ENCODE measurements at places on chromosomes 2 and 18. TPM values are rescaled to one million over a fixed set of nuclear protein-coding genes. Genes with fewer than 3 reads are reported as not detected.

Gene ARHGAP25
- 2.6 TPM for total RNA-seq

DNA sequence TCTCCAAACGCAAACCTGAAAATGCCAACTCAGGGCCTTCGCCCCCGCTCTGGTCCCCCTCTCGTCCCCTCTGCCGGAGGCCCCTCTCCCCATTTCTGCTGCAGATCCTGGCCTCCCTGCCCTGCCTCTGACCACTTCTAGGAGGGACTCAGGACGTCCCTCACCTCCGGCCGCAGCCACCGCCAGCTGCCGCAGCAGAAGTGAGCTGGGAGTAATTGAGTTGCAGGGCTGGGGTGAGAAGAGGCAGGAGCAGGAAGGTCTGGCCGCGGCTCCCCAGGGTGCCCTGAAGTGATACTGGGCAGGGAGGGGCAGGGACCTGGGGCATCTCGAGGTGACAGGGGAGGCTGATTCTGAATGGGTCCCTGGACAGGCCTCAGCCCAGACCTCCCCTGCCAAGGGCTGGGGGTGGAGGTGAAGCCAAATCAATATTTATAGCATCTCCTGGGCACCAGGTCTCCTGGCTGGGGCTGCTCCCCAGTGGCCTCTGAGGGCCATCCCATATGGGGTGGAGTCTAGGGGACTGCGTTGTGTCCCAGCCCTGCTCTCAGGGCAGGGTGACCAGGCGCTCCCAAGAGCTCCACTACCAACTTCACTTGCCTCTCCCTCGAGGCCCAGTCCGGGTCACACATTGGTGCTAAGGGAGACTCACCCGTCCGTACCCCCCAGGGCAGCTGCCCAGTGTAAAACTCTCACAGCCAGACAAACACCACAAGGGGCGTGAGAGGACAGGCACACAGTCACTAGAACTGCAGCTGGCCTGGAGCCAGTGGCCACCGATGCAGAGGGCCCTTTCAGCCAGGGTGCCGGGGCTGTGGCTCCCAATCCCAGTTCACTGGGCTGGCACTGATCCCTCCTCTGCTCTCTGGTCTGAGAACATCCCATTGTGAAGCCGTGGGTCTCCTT lies 33.0 kb downstream of the KCNIP3 start:
- no peak overlapping the region for H3K27ac ChIP-seq
- no peaks in the 10 kb centered on the region for H3K27me3 ChIP-seq
- H3K36me3 ChIP-seq, result no peaks in the 10 kb centered on the region
- no peaks in the 10 kb centered on the region for H3K4me1 ChIP-seq
- no peak overlapping the region for H3K4me3 ChIP-seq
- no peak for DNase-seq

DNA sequence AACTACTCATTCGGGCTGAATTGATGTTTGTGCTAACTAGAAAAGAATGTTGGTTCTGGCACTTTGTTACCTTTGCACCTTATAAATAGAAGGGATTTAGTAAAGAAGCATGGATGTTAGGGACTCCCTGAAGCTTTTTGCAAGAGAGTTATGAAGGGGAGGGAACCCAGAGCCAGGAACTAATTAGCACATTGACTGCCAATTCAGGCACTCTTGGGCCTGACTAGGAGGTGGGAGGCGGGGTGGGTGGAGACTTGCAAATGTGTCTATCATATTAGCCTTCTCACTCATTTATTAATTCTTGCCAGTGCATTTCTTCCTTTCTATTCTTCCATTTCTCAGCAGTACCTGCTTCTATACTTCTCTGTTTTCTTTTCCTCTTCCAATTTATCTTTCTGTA lies 1022.4 kb downstream of the TMEM182 start:
- H3K4me1 ChIP-seq, result peaks cover 2% of the 10 kb centered on the region
- no peak for DNase-seq
- no peaks in the 10 kb centered on the region for H3K36me3 ChIP-seq
- no peak overlapping the region for H3K4me3 ChIP-seq
- no peaks in the 10 kb centered on the region for H3K27me3 ChIP-seq
- no peak overlapping the region for H3K27ac ChIP-seq

DNA sequence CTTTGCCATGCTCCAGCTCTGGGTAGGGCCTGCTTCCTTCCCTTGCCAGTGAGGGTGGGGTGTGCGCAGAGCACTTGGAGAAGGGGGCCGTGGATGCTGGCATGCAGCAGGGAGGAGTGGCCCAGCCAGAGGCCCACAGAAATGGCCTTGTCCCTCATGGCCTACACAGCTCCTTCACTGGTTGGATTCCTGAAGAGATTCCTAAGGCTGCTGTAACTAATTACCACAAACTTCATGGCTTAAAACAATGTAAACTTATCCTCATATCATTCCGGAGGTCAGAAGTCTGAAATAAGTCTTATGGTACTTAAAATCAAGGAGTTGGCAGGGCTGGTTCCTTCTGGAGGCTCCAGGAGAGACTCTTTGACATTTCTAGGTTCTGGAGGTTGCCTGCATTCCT lies 195.2 kb downstream of the GLI2 start:
- no peak overlapping the region for H3K4me3 ChIP-seq
- no peaks in the 10 kb centered on the region for H3K4me1 ChIP-seq
- no peak for DNase-seq
- H3K27ac ChIP-seq, result no peak overlapping the region
- no peaks in the 10 kb centered on the region for H3K27me3 ChIP-seq
- no peaks in the 10 kb centered on the region for H3K36me3 ChIP-seq

DNA sequence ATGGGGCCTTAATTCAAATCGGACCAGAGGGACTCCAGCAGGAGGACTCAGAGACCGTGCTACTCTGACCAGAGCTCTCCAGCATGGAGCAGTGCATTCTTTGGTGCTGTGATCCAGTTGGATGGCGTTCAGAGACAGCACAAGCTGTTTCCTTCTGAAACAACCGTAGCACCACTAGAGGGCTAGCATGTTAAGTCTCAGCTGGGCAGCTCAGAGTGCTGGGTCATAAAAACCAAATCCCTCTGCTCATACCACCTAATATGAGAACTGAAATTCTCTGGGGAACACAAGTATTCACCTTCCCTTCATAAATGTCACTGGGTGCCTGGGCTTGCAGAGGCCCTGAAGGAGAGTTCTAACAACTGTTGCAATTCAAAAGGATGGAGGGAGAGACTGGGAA lies 97.7 kb upstream of the TFCP2L1 start:
- no peaks in the 10 kb centered on the region for H3K27me3 ChIP-seq
- peaks cover 58% of the 10 kb centered on the region for H3K36me3 ChIP-seq
- H3K4me3 ChIP-seq, result no peak overlapping the region
- no peak overlapping the region for H3K27ac ChIP-seq

DNA sequence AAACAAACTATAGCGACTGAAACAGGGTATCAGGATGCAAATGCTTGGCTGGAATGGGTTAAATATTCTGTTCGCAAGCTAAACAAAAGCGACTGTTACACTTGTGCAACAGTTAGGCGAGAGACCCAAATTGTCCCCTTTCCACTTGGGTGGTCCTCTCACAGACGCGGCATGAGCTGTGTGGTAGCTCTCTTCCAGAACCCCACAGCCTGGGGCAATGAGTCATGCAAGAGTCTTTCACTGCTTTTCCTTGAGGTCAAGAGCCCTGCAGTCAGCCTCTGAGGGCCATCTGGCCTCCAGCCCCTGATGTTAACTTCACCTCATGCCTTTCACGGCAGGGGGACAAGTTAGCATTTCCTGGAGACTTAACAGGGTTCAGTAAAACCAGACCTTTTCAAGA lies 25.7 kb downstream of the SULT1C4 start:
- no peaks in the 10 kb centered on the region for H3K4me1 ChIP-seq
- no peaks in the 10 kb centered on the region for H3K36me3 ChIP-seq
- DNase-seq, result no peak
- no peak overlapping the region for H3K4me3 ChIP-seq
- H3K27me3 ChIP-seq, result no peaks in the 10 kb centered on the region

GRCh38 chr2:142937347-142937746 lies 59.9 kb downstream of the KYNU start:
- DNase-seq, result no peak
- H3K36me3 ChIP-seq, result no peaks in the 10 kb centered on the region
- H3K4me3 ChIP-seq, result no peak overlapping the region
- H3K27ac ChIP-seq, result no peak overlapping the region
- no peaks in the 10 kb centered on the region for H3K27me3 ChIP-seq

- DNase-seq, result no peak
- no peaks in the 10 kb centered on the region for H3K27me3 ChIP-seq
- H3K4me3 ChIP-seq, result no peak overlapping the region
Measured at GRCh38 chr2:38690499-38691420, 24.8 kb downstream of the GALM start.

- no peaks in the 10 kb centered on the region for H3K27me3 ChIP-seq
- peaks cover 29% of the 10 kb centered on the region for H3K4me1 ChIP-seq
- no peak overlapping the region for H3K27ac ChIP-seq
- no peaks in the 10 kb centered on the region for H3K36me3 ChIP-seq
- H3K4me3 ChIP-seq, result no peak overlapping the region
Measured at GRCh38 chr2:39497082-39497801, 60.2 kb upstream of the MAP4K3 start.

DNA sequence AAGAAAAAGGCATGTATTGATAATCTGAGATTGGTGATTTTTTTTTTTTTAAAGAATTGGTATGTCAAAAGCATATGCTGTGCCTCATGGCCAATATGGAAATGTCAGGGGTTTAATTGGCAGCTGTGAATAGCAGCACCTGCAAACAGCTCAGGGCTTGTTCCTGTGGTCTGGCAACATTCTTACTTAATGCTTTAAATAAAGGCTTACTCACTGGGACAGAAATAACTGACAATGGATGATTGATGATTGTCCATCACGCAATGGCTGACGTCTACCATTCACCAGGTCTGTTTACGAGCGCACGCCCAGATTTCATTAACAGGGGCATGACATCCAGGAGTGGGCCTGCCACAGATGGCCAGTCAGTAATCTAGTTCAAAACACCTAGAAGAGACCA lies 66.7 kb downstream of the ETAA1 start:
- H3K27me3 ChIP-seq, result no peaks in the 10 kb centered on the region
- DNase-seq, result no peak
- no peak overlapping the region for H3K4me3 ChIP-seq
- no peaks in the 10 kb centered on the region for H3K4me1 ChIP-seq
- H3K36me3 ChIP-seq, result no peaks in the 10 kb centered on the region

Gene VIL1
- total RNA-seq, result not detected

GRCh38 chr2:45919160-45919650 lies 267.7 kb downstream of the PRKCE start:
- peaks cover 6% of the 10 kb centered on the region for H3K4me1 ChIP-seq
- no peak overlapping the region for H3K4me3 ChIP-seq
- no peaks in the 10 kb centered on the region for H3K27me3 ChIP-seq
- no peaks in the 10 kb centered on the region for H3K36me3 ChIP-seq

- H3K27ac ChIP-seq, result no peak overlapping the region
- no peaks in the 10 kb centered on the region for H3K36me3 ChIP-seq
- H3K4me1 ChIP-seq, result no peaks in the 10 kb centered on the region
- H3K27me3 ChIP-seq, result no peaks in the 10 kb centered on the region
- H3K4me3 ChIP-seq, result no peak overlapping the region
Measured at GRCh38 chr18:47863041-47863440, 67.4 kb downstream of the SMAD2 start.

Gene COPS9
- 306 TPM for total RNA-seq

DNA sequence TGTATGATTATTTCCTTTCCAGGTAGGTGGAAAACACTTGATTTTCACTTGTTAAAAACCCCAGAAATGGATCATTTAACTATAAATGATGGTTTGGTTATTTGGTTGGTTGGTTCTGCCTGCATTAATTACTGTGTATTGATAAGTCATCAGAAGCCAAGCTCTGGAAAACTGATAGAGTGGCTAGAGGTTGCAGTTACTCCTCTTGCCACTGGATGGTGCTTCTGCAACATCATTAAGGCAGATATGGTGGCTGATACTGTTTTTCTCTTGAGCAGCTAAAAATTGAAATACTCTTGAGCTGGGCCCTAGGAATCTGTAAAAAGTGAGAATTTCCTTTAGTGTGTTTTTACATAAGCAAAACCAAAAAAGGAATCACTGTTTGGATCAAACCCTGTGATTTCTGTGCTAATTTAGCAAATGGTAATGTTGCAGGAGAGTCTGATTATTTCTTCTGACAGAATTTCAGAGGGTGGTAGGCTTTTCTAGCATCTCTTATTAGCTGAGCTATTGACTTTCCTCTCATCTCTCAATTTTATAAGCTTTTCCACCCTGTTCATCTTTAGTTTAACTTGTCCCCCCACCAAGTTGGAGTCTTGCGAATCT lies 54.3 kb downstream of the RAB10 start:
- no peak for DNase-seq
- no peaks in the 10 kb centered on the region for H3K36me3 ChIP-seq
- no peaks in the 10 kb centered on the region for H3K27me3 ChIP-seq
- no peak overlapping the region for H3K27ac ChIP-seq

Gene RNASEH1
- total RNA-seq, result 28.4 TPM

Gene FN1
- total RNA-seq, result 1,710 TPM

Gene ABHD1
- total RNA-seq, result not detected

GRCh38 chr2:236177967-236178889 lies 10.0 kb upstream of the GBX2 start:
- H3K27ac ChIP-seq, result no peak overlapping the region
- peak; percentile 74 for DNase-seq
- no peak overlapping the region for H3K4me3 ChIP-seq
- peaks cover 80% of the 10 kb centered on the region for H3K27me3 ChIP-seq

DNA sequence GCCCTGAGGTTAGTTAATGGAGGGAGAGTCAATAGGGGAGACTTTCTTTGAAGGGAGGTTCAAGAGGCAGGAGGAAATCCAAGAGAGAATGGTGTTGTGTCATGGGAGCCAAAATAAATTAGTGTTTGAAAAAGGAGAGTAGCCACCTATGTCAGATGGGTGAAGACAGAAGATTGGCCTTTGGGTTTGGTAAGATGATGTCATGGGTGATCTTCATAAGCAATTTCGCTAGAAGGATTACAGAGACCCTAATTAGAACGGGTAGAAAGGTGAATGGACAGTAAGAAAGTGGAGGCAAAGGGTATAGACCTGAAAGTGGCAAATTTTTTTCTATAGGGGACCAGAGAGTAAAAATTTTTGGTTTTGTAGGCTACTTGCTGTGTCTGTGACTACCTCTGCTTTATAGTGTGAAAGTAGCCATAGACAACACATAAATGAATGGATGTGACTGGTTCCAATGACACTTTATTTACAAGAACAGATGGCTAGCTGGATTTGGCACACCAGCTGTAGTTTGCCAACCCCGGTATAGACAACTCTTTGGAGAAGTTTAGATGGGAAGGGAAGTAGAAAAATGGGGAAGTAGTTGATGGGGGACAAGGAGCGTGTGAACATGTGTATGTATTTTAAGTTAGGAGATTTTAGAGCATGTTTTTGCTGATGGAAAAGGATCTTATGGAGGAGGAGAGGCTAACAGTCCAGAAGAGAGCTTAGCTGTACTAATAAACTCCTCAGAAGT lies 9.3 kb downstream of the STAMBP start:
- H3K4me3 ChIP-seq, result no peak overlapping the region
- H3K27ac ChIP-seq, result peak overlapping the region; percentile 82
- no peaks in the 10 kb centered on the region for H3K36me3 ChIP-seq
- no peaks in the 10 kb centered on the region for H3K4me1 ChIP-seq

DNA sequence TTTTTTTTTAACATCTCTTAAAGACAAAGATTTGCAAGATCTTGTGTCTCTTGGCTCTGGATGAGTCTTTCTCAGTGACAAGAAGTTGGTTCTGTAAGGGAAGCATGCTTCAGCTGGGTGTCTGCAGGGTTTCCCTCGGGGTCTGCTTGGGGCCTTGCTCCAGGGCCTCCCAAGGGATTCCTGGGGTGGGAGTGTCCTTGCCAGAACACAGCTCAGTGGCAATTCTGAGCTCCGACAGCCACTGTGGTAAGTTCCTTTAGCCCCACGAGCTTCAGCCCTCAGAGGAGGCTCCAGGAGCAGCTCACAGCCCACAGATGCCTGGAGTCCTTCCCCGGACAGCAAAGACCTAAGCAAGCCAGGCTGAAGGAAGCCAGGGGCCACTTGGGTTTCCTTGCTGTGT lies 52.4 kb downstream of the EMX1 start:
- H3K27me3 ChIP-seq, result no peaks in the 10 kb centered on the region
- H3K4me3 ChIP-seq, result no peak overlapping the region
- H3K36me3 ChIP-seq, result peaks cover 10% of the 10 kb centered on the region
- H3K27ac ChIP-seq, result no peak overlapping the region
